Stimulated activated CD8-positive, alpha-beta memory T cell treated with anti-CD3 and anti-CD28 coated beads, Interleukin-15, amount 100 ng/mL, for 1 hour (primary cell): ENCODE measurements at places on chromosomes 2 and 18.

- DNase-seq = no peak
Measured at GRCh38 chr2:146821836-146822316, 1023.0 kb upstream of the ACVR2A start.

- DNase-seq = no peak
Measured at GRCh38 chr18:6056171-6056910, 161.0 kb upstream of the TMEM200C start.

GRCh38 chr2:52429171-52429570 is 1338.4 kb upstream of the CHAC2 start:
- no peak for DNase-seq

GRCh38 chr2:29839306-29839705 is 82.1 kb downstream of the ALK start:
- DNase-seq = no peak

- no peak for DNase-seq
Measured at GRCh38 chr18:2442006-2442405, 129.3 kb downstream of the METTL4 start.

DNA sequence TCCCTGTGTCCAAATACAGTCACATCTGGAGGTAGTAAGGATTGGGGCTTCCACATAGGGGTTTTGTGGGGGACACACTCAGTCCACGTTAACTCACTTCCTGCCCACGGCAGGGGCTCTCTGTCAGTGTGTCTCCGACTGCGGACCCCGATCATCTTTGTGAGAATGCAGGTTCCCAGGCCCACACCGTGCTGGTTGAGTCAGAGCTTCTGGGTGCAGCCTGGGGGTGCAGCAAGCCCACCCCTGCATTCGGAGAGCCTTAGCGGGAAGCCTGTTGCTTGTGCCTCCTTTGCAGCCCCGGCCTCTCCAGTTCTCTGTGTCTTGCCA is 28.0 kb downstream of the HPCAL1 start:
- DNase-seq = no peak

GRCh38 chr2:11257964-11258363 is 86.5 kb downstream of the ROCK2 start:
- DNase-seq = no peak

DNA sequence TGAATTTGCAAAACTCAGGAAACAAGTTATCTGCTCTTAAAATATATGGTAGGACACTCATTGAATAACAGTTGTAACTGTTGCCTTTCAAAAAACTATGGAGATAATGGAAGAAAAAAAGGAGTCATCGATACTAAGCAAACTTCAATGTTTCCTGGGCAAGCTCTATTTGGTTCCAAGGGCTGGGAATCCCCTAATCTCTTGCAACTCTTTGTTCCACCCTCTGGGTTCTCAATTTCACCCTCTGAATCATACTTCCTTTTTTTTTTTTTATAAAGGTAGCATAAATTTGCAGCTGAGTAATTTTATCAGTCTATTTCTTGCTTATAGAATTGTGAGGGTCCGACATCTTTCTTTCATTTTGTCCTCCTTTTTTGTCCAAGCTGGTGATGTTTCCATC is 36.7 kb downstream of the SLC9A4 start:
- no peak for DNase-seq

- no peak for DNase-seq
Measured at GRCh38 chr18:12891561-12891960, 7.5 kb upstream of the PTPN2 start.

DNA sequence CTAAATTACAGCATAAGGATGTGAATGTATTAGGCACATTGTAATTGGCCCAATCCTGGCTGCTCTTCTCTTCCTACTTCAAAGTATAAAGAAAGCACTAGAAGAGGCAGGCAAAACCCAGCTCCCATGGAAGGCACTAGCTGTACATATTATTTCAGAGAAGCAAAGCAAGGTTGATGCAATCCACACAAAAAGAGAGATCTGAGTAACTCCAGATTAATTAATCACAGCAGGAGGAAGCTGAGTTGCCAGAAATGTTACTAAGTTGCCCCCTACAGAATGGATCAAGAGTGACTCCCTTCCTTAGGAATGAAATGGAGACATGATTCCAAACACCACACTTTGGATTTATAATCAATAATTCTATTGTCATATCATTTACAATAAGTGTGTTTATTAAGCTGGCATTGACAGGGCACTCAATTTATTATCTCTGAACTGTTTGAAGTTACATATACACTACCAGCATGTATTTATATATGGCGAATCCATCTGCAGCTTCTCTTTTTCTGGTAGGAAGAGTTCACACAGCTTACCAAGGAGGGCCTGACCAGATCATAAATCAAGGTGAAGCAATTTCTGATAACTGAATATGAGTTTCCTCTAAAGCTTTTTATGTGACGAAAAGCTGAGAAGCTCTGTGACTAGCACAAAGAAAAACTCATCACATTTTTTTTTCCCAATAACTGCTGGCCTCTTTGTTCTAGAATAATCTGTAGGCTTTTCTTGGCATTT is 393.1 kb upstream of the LYPD1 start:
- DNase-seq = no peak

DNA sequence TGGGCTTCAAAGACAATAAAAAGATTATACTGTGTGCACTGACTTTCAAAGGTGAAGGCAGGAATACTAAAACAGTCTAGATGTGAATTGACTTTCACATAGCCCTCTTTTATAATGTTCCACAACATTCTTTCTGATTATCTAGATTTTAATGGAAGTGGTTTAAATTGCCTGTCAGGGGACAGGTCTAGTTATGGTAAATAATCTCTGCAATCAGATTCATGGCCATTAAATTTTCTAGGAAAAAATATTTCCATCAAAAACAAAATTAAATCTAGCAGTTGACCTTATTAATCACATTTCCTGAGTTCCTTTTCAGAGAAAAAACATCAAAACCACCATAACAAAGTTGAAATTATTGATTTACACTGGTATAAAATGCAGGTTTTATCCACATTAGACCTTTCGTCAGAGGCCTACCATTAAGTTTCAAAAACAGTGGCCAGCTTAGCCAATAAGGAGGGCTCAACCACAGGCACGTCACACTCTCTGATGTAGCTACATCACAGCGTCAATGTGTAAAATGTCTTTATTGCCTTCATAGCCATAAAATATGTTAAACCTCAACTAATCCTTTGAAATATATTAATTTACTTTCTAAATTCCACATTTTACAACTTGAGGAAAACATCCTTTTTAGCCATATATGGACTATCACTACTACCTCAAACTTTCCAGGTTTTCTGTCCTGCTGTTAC is 79.4 kb downstream of the NOL10 start:
- no peak for DNase-seq

GRCh38 chr2:235032949-235033348 is 81.1 kb downstream of the SH3BP4 start:
- DNase-seq = no peak

DNA sequence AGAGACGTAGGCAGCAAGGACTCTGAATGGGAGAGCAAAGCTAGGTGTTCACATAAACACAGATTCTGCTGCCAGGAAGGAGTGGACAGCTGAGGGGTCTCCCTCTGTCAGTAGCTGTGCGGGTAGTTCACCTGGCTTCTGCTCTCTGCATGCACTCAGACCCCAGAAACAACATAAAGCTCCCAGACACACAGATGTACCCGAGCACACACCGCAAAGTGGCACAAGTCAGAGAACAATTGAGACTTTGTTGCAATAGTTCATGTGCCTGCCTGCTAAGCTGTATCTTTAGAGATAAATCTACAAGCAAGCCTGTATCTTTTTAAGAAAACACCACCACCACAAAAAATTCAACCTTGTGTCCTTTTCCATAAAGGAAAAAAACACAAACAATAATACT is 420.0 kb upstream of the ST6GAL2 start:
- DNase-seq = no peak

- DNase-seq = no peak
Measured at GRCh38 chr18:71223486-71223885, 934.6 kb downstream of the SOCS6 start.

DNA sequence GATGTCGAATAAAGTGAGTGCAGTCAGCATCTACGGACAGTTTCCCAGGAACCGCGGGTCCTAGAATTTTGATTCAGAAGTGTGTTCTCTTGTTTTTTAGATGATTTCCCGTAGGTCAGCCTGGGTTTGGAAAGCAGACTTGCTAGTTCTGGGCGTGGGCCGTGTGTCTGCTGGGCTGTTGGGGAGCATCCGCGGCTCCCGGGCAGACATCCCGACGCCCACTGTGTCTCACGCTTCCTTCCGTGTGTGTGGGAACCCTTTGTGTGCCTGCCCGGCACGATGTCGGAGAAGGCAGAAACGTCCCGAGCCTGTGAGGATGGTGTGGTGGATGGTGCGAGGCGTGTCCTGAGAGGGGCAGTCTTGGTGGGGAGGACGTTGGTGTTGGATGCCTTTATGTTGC is 18.4 kb downstream of the CTDP1 start:
- DNase-seq = no peak

DNA sequence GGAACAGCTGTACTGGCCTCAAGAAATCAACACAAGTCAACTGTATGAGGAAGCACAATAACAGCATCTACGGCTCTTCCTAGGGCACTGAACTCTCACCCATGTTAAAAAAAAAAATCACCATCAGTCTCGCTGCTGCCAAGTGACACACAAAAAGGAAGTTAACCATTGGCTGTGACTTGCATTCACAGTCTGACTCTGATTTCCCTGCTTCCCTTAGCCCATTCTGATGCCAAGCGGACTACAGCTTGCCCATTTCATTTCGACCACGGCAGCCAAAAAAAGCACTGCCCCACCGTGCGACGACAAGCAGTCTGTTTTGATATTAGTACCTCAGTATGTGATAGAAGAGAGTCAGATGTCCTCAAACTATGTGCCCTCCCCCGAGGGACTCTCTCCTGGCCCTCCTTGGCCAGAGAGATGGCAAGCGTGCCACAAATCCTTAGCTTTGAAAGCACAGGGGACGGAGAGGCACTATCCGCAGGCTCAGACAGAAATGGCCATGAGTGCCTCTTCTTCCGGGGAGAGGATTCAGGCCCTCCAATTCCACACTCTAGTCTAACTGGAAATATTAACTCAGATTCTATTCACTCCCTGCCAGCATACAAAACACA is 250.0 kb downstream of the TCF4 start:
- DNase-seq = no peak

DNA sequence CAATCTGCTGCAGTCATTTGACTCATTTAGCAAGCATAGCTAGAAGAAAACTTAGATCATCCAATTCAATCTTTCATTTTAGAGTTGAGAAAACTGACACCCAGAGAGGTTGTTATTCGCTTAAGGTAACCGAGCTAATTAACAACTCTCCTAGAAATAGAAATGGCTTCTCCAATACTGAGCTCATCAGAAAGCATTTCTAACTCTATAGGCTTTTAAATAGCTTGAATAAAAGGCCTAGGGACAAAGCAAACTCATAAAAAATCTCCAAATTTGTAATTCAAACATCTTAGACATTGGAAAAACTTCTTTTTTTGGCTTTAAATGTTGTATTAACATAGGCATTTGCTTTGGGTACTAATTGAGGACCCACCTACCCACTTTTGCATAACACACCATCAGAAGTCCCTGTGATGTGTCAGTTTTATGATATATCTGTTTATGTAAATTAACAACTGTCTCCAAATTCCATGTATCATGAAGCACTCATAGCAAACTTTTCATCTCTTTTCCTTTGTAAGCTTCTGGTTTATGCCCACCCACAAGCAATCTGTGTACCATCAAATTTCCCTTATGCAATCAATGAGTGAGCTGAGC is 343.9 kb upstream of the CHST9 start:
- DNase-seq = no peak

- DNase-seq = no peak
Measured at GRCh38 chr2:224869601-224870233, 153.6 kb upstream of the CCDC195 start.

DNA sequence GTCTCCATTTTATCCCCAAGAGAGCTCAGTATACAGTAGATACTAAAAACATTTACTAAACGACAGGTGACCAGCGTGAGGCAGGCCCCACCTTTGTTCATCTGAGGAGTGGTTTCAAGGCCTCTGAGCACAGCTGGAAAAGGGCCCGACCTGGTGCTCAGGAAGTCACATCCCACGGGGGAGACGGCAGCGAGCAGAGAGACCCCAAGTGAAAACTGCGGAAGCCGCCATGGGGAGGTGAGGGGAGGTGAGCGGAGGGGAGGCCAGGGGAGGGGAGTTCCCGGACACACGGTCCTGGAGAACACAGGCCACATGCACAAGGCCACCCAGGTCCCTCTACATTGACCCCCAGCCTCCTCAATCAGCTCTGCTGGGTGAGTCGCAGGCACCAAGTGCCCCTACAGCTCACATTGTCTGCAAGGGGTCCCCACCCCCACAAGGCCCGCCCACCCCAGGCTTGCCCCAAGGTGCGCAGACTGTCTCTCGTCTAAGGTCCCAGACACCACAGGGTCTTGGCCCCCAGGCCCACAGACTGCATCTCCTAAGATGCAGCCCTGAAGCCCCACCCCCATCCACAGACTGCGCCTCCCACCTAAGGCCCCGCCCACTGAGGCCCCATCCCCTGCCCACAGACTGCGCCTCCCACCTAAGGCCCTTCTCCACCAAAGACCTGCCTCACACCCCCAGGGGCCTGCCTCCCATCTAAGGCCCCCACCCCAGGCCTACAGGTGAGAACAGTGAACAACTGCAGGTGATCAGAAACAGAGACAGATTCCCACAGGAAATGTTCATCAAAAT is 19.1 kb downstream of the PARD6G start:
- no peak for DNase-seq

DNA sequence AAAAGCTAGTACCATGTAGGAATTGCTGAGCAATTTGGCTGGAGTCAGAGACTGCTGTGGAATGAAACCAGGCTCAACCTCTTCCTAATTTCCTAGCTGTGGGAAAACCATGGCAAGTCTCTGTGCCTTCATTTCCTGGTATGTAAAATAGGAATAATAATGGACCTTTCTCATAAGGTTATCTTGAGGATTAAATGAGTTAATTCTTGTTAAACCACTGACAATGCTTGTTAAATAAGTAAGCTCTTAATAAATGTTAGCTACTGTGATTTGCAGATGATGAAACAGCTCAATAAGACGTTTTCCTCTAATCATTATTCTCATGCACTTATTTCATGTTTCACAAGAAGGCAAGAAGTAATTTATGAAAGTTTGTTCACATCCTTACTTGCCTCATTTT is 346.7 kb downstream of the RND3 start:
- no peak for DNase-seq

GRCh38 chr2:46963210-46963609 is 47.6 kb upstream of the MCFD2 start:
- DNase-seq = no peak

- no peak for DNase-seq
Measured at GRCh38 chr18:32057624-32058165, 34.0 kb upstream of the RNF138 start.

DNA sequence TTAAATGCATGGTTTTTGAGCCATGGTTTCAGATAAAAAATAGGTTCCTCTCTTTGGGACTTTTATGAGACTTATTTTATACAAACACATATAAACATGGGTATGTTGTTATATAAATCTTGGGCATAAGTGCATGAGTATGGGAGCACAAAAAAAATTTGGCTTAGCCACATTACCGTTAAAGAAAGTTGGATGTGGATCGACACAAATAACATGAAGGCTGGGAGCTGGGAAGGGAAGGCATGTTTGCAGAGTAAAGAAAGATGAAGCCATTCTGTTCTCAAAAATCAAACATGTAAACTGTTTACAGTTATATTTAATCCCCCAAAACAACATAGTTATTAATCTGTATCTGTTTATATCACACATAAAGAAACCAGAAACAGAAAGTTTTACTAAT is 313.8 kb downstream of the NRXN1 start:
- no peak for DNase-seq

GRCh38 chr2:125167820-125168219 is 1142.7 kb downstream of the CNTNAP5 start:
- DNase-seq = no peak
